ENCODE measurements at places on chromosomes 11 and 22.
A peak's percentile ranks its signal among the peaks of the same experiment; 100 is the strongest.

DNA sequence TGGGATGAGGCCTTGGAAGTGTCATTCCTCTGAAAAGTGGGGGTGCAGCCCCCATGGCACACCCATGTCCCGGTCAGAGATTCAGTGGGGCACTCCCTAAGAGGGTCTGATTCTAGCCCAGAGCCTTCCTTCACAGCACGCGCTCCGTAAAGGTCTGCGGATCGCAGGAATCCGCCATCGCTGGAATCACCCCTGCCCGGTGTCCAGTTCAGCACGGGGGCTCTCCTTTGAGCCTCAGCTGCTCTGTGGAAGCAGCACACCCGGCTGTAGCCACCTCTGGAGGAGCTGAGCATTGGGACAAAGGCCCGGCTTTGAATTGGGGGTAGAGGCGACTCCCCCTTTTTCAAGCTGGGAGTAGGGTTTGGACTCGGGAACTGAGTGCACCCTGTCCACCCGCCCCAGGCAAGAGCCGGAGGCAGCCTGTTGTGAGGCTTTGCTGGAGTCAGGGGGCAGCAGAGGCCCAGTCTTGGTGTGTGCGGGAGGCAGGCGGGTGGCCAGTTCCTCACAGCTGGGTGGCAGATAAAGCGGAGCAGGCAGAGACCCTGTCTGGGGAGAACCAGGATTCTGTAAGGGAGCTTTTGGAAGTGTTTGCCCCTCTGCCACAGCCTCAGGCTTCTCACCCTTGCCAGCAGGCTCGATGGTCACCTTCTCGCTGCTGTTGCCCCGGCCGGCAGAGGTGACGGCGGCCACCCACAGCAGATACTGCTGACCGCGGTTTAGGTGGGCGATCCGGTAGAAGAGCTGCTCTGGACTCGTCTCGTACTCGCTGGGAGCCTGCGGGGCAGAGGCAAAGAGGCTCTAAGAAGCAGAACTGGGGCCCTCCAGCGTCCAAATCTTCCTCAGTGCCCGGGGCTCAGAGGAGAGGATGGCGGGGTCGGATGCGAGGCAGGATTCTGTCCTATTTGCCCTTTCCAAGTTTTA lies 115.9 kb downstream of the CEP164 start:
- no peak for DNase-seq

DNA sequence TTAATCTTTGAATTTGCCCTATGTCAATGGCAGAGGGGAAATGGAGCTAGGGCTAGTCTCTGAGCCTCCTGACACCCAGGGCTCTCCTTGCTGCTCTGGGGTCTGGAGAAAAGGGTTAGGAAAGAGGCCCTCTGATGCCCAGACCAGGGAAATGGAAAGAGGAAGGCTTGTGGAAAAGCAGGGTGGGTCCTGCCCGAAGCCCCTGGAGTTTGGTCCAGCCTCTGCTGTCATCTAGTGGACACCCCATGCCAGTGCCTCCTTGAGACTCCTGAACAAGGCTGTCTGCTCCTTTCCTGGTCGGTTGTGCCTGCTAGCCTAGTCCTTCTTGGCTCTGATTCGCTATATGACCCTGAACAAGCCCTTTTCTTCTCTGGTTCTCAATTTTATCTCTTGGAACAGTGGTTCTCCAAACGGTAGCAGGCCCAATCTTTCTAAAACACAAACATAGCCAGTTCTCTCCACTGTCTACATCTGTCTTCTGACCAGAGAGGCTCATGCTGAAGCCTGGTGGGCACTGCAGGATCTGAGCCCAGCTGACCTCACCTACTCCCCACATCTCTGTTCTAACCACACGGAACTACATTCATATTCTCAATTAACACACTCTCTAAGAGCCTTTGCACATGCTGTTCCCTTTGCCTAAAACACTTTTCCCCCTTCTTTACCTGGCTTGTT lies 8.8 kb upstream of the PLA2G3 start:
- DNase-seq = peak; percentile 80

GRCh38 chr11:22787551-22788162 lies 41.9 kb downstream of the SVIP start:
- no peak for DNase-seq

- DNase-seq = no peak
These were observed 120.8 kb upstream of the APOA1 start for GRCh38 chr11:116958246-116958645.

DNA sequence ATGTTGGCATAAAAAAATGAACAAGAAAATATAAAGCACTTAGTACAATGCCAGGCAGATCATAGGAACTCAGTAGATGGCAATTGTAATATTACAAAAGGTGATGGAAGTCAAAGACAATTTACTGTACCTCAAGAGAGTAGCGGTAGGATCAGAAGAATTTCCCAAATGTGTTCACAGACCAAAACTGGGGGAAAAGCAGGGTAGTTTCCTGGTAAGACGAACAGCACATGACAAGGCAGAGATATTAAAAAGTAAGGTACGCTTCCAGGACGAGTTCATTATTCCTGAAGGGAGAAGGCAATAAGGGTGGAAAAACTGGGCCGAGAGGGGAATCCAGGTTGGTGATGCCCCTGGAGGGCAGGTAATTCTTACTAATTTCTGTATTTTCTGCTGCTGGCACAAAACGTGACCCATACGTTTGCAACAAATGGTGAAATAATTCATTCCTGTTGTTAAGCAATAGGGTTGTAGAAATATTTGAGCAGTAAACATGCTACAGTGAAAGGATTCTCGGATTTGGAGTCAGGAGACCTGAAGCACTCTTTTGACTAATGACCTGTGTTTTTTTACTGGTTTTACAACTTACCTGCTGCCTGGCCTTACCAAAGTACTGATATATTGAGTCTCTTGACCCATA lies 786 bp upstream of the ANKRD42 start:
- DNase-seq = no peak

- DNase-seq = no peak
These were observed 431.8 kb upstream of the FAT3 start for GRCh38 chr11:91792779-91793262.

DNA sequence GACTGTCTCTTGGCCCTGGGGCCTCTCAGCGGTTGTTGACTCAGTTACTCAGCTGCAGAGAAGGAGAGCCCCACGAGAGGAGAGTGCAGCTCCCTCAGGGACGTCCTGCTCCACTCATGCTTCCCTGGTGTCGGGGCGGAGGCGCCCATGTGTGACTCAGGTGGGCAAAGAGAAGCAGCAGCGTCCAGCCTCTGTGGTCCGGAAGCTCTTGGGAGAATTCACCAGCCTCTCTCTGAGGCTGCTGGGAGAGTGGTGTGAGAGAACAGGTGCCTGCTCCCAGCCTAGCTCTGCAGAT lies 25.7 kb downstream of the GLB1L2 start:
- DNase-seq = peak; percentile 35
